ENCODE measurements at places on chromosomes 3 and 15.

- H3K4me3 ChIP-seq = no peak overlapping the region
- H3K4me1 ChIP-seq = no peaks in the 10 kb centered on the region
- no peak for DNase-seq
- peaks cover 4% of the 10 kb centered on the region for H3K36me3 ChIP-seq
- H3K27ac ChIP-seq = no peak overlapping the region
Observed at GRCh38 chr3:71641674-71642073, 58.1 kb upstream of the FOXP1 start.

GRCh38 chr3:183897606-183898005 is 12.9 kb upstream of the PARL start:
- no peaks in the 10 kb centered on the region for H3K4me1 ChIP-seq
- DNase-seq = no peak
- no peaks in the 10 kb centered on the region for H3K36me3 ChIP-seq
- H3K4me3 ChIP-seq = no peak overlapping the region
- H3K27ac ChIP-seq = no peak overlapping the region

DNA sequence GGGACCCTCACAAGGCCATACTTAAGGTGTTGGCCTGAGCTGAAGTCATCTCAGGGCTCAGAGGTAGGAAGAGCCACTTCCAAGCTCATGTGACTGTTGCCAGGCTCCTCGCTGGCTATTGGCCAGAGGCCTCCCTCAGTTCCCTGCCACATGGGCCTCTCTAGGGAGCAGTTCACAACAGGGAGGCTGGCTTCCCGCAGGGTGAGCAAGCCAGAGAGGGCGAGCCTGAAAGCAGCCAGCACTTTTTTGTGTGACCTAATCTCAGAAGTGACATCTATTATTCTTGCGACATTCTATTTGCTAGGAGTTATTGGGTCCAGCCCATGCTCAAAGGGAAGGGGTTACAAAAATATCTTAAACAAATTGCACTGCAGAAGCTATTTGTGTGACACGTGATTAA is 201.4 kb downstream of the SSR3 start:
- H3K27ac ChIP-seq = no peak overlapping the region
- no peaks in the 10 kb centered on the region for H3K36me3 ChIP-seq
- H3K27me3 ChIP-seq = no peaks in the 10 kb centered on the region
- no peak overlapping the region for H3K4me3 ChIP-seq
- no peaks in the 10 kb centered on the region for H3K4me1 ChIP-seq

- H3K27me3 ChIP-seq = no peaks in the 10 kb centered on the region
- no peak for DNase-seq
- H3K4me3 ChIP-seq = no peak overlapping the region
- H3K4me1 ChIP-seq = no peaks in the 10 kb centered on the region
Observed at GRCh38 chr3:96039632-96040031, 774.8 kb upstream of the EPHA6 start.
